ENCODE measurements at places on chromosomes 16 and 17.
A peak's percentile ranks its signal among the peaks of the same experiment; 100 is the strongest.

DNA sequence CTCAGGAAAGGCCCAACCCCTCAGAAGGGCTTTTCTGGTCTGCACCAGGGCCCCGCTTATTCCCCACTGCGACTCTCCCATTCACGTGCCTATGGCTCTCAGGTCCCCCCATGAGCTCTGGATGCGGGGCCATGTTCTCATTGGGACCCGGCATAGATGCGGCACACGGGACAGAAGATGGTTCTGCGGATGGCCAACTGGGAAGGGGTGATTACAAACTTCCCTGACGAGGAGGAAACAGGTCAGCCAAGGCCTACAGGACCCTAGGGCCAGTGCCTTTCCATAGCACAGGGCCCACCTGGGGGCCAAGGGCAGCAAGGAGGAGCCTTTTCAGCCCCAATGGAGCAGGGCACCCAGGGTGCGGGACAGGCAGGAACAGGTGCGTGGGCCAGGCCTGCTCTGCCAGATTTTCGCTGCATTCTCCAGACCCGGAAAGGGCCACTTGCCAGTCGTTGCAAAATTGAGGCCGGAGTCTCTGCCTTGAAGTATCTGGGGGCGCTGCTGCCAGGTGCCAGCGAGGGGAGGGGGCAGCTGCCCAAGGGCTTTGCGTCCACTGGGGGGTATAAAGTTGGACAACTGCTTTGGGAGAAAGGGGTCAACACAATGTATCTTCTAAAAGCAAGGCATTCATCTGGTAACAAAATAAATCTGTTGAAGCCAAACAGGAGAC lies 20.5 kb downstream of the SLC7A5 start:
- DNase-seq = no peak

- DNase-seq = no peak
Observed at GRCh38 chr17:73539166-73539565, 105.1 kb downstream of the SDK2 start.

DNA sequence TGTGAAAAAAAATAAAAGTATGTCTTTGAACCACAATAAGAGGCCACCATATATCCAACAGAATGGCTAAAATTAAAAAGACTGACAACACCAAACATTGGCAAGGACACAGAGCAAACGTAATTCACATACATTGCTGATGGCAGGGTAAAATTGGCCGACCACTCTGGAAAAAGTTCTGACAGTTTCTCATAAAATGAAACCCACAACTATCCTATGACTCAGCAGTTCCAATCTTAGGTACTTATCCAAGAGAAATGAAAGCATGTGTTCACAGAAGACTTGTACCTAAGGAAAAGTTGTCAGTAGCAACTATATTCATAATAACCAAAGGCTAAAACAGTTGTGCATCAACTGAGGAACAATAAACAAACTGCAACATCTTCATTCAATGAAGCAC lies 357.3 kb upstream of the XYLT1 start:
- no peak for DNase-seq

DNA sequence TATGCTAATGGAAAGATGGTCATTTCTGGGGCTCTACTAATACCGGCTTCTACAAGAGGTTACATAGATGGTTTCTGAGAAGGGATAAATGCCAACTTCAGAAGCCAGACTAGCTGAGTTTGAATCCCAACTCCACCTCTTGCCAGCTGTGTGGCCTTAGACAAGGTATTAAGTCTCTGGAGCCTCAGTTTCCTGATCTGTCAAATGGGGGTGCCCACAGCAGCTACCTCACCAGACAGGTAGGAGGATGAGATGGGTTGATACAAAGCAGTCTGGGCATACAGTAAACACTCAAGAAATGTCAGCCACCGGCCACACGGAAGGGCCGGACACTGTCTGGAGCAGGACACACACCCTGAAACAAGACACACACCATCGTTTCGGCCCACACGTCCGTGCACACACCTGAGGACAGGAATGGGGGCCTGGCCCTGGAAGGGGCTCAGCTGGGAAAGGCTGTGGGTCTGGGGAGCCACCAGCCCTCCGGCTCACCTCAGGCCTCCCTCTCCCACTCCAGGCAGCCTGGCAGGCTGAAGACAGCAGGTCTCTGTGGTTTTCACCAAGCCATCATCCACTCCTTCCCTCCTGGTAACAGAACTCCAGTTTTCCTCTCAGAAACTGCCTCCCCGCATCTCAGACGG lies 5.5 kb downstream of the KNOP1 start:
- no peak for DNase-seq

DNA sequence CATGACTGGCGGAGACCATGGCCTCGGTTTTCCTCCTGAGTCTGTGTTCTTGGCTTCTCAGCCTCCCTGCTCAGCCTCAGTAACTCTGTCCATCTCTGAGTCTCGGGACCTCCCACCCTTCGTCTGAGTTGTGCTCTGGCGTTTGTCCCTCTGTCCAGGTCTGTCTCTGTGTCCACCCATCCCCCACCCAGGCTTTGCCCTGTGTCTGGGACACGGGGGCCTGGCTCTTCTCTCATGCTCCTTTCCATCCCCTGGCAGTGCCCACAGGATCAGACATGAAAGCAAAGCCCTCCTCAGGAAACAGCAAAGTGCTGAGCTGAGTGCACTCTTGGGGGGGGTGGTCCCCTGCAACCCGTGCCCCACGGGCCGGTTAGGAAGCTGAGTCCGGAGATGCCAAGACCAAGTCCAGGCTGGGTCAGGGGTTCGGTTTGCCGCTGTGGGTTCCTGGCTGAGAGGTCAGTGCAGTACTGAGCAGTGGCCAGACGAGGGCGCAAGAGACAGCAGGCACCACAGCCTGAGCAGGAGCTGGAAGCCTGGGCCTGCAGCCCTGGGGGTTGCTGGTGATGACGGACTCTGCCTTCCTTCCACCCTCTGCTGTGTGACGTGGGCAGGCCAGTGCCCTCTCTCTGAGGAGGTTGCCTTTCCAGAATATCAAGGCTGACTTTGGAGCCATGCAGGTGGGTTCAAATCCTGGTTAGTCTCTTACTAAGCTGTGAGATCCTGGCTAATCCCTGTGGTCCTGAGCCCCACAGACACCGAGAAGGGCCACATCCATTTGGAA lies 2.5 kb downstream of the P2RX1 start:
- DNase-seq = peak; percentile 70

DNA sequence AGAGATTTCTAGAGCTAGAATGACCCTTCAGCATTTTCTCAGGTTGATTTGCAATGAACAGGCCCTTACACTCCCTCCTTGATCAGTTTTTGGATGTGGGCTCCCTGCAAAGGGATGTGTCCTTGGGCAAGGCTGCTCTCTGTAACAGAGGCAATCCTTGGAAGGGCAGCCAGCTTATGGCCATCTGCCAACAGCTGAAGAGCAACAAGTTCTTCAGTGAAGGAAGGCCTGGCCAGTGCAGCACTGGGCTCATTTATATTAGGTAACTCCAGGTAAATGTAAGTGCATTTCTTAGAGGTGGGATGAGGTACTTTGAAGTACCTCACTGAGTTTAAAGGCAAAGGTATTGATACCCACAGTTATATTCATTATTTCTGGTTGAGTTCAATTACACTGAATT lies 114.3 kb upstream of the KCNJ16 start:
- DNase-seq = no peak

GRCh38 chr17:29046473-29046839 lies 3.5 kb downstream of the PIPOX start:
- DNase-seq = no peak

DNA sequence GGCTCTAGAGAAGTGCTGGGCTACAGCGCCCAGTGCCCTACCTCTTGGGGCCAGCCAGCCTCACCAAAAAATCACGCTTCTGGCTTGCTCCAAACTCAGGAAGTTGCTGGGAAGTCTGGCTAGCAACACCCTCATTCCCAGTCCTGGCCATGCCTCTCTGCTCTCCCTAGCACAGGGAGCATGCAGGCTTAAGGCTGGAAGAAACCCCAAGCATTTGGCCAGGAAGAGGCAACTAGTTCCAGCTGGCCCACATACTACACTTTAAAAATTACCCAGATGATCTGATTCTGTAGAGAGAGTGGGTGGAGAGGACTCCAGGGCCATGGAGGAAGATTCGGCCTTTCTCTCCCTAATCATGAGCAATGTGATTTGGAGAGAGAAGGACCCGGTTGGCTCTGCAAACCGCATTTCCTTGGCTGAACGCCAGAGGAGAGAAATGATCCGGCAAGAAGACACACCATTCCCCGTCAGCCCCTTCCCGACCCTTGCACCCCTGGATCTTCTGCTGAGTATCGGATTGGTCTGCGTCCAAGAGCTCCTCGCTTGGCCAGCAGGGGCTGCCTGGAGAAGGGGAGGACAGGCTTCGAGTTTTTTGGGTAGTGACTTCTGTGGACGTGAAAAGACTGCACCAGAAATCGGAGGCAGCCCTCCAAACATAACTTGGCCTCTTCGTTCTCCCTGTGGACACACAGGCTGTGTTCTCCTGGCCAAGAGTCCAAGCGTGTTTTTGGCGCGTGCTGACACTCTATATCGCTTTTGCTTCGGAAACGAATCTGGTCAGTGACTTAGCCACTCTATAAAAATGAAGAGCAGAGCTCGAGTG lies 406.3 kb downstream of the WWOX start:
- no peak for DNase-seq

GRCh38 chr17:6894206-6894528 lies 62.6 kb upstream of the TEKT1 start:
- no peak for DNase-seq

- no peak for DNase-seq
Observed at GRCh38 chr16:2528161-2529060, 2.8 kb downstream of the CEMP1 start.

GRCh38 chr17:7323731-7324437 lies 5.3 kb downstream of the NEURL4 start:
- DNase-seq = peak; percentile 55

DNA sequence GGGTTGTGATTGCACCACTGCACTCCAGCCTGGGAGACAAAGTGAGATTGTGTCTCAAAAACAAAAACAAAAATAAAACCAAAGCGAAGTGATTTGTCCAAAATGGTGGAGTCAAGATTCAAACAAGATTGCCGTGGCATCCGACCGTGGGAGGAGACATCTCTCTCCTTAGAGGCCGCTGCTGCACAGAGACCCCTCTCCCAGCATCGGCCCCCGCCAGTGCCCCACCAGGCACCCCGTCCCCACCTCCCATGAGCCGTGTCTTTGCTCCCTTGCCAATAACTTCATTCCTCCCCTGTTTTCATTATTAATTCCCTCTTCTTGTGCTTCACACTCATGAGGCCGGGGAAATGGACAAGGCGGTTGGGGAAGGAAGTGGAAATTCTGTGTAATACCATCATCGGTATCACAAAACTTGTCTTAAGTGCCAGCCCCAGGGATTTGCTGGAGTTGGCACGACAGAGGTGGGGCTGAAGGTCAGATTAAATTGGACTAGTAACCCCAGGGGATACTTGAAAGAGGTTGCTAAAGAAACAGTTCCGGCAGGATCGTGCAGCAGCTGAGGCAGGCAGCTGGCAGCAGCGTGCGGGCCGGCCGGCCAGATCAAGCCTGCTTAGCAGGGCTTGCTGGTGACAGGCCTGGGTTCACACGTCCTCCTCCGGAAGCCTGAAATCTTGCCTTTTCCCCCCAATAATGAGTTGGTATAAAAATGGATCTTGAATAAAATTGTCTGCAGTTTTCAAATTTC lies 66.8 kb downstream of the RTN4RL1 start:
- no peak for DNase-seq

GRCh38 chr16:67945392-67945933 lies 1.5 kb upstream of the LCAT start:
- no peak for DNase-seq

DNA sequence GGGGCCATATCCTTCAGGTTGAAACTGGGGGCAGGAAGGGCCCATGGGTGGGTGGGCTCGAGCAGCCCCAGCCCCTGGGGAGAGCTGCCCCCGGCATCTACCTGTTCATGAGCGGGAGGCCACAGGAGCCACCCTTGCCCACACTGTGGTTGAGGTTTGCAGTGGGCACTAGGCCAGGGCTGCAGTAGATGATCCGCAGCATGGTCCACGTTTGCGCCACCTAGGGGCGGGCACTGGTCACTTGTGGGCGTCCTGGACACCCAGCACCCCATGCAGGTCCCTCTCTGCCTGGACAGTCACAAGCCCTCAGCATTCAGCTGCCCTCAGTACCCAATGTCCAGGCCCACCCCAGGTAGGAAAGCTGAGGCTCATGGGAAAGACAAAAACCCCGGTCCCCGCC lies 1.8 kb upstream of the JMJD8 start:
- no peak for DNase-seq

DNA sequence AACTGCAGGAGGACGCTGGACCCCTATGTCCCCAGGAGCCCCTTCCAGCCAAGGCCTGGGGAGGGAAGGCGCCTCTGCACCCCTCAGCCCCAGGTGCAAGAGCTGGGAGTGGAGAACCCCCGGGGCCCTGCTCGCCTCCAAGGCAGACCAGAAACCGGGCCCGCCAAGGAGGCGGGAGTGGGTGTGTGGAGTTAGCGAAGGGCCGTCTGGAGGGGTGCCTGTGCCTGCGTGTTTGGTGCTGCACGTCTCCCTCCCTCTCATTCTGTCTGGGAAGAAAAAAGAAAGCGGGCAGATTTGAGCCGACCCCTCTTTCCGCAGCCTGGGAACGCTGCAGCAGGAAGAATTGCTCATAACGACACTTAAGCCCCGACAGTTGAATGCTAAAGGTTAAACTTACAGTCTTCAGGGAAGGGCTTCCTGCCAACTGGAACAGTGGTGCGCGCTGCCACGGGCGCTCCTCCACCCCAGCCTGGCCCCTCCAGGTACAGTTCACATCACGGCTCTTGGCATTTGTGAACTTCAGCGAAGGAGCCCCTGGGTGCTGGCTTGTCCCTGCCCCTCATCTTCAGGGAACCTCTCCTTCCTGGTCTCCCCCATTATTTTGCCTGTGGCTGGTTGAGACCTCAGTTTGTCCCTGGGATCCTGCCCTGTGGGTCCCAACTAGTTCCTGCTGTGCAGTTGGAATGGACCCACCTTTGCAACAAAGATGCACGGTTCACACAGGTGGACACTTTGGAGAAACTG lies 19.2 kb upstream of the ZFHX3 start:
- no peak for DNase-seq

GRCh38 chr17:19320876-19321275 lies 41.6 kb downstream of the B9D1 start:
- no peak for DNase-seq

- DNase-seq = peak; percentile 98
Observed at GRCh38 chr17:40095944-40096791, 4.2 kb downstream of the NR1D1 start.

- no peak for DNase-seq
Observed at GRCh38 chr16:77408607-77409006, 26.2 kb downstream of the ADAMTS18 start.

DNA sequence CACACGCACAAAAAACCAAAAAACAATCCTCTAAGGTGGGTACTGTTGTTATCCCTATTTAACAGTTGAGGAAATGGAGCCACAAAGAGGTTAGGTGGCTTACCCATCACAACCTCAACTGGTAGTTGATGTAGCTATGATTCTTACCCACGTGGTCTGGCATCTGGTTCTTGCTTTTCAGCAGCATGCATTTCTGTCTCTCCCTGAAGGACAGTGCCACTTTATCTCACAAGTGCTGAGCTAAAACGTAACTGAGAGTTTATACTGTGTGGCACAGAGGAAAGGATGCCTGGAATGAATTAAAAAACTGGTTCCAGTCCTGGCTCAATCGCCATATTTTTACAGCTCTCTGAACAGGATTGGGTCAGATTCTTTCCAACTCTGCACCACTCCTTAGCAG lies 1.9 kb upstream of the CORO6 start:
- no peak for DNase-seq
